ENCODE measurements at places on chromosomes 3 and 15.

DNA sequence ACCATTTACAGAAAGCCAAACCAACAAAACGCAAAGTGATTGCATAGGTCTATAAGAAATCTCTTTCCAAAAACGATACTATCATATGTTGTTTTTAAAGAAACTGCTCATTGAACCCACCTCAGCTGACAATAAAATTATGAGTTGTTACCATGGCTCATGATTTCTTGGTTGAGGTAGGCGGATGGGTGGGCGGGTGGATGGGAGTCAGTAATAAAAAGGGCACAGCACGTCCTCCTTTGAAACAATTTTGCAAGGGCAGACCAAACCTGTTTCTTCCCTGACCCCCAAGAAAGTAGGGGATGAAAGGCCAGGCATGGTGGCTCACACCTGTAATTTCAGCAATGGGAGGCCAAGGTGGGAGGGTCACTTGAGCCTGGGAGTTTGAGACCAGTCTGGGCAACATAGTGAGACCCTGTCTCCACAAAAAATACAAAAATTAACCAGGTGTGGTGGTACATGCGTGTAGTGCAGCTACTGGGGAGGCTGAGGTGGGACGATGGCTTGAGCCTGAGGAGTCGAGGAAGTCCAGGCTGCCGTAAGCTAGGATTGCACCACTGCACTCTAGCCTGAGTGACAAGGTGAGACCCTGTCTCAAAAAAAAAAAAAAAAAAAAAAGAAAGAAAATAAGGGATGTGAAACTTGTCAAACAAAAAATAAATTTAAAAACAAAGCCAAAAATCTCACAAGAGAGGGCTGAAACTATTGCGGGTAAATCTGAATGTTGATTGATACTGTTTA is 2.1 kb downstream of the ABHD10 start:
- no peak for DNase-seq

DNA sequence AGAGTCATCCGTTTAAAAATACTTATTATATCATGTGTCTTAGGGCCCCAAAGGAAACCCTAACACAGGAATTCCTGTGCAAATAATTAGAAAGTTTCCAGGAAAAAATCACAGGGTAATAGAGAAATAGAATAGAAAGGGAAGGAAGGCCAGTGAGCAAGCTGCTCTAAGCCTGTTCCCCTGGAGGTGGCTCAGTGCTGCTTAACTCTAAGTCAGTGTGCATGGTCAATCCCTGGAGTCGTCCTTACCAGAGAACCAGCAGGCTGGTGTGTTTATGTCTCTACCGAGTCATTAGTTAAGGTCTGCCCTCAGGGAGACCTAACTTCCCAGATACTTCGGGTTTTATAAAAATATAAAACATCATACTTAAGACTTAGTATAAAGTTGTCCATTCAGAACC is 21.0 kb upstream of the MCF2L2 start:
- DNase-seq: peak; percentile 35

GRCh38 chr3:122031123-122031468 is 9.0 kb upstream of the ILDR1 start:
- DNase-seq: no peak

- no peak for DNase-seq
Observed at GRCh38 chr3:171323938-171324536, 136.2 kb downstream of the TNIK start.

GRCh38 chr3:197615430-197615829 is 59.7 kb upstream of the BDH1 start:
- DNase-seq: no peak

DNA sequence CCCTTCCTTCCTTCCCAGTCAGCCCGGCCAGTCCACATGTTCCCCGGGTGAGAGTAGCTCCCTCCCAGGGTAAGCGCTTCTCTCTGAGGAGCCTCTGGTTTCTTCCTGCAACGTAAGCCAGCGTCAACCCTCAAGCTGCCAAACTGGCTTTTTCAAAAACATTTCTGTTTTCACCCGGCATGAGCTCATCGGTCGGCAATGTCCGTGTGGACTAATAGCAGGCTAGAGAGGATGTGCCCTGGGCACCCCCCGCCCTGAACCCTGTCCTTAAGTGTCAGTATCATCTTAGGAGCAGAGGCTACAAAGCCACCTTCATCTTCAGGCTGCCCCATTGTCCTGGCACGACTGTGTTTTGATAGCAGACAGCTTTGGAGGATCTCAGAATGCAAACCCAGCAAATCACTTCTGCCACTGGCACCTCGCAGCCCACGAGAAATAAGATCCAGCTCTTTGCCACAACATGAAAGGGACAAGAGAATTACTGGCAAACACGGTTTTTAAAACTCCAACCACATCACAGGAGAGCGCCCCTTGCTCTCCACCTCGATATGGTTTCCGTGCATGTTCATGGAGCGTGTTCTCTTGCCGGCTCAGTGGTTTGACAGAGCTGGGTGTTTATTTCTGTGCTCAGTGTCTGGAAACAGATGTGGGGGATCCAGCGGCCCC is 9.9 kb downstream of the ALDH1A3 start:
- no peak for DNase-seq

- no peak for DNase-seq
Observed at GRCh38 chr3:136955813-136956212, 2.0 kb upstream of the IL20RB start.

DNA sequence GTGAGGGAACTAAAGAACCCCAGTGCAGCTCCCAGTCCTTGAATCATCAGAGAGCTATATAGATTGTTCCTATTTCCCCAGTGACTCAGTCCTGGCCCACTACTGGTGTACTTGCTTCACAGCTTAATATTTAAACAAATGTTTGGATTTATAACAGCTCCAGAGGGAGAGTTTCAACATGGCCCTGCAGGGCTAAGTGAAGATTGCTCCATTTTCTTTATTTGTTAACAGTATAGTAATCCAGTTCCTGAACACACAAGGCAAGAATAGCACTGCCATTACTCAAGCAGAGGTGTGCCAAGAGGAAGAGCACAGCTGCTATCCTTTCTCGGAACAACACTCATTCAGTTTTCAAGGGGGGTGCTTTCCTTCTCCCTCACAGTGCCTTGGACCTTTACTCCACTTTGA is 6.5 kb downstream of the SQOR start:
- peak; percentile 8 for DNase-seq

- DNase-seq: no peak
Observed at GRCh38 chr3:131702146-131702545, 199.4 kb upstream of the MRPL3 start.

DNA sequence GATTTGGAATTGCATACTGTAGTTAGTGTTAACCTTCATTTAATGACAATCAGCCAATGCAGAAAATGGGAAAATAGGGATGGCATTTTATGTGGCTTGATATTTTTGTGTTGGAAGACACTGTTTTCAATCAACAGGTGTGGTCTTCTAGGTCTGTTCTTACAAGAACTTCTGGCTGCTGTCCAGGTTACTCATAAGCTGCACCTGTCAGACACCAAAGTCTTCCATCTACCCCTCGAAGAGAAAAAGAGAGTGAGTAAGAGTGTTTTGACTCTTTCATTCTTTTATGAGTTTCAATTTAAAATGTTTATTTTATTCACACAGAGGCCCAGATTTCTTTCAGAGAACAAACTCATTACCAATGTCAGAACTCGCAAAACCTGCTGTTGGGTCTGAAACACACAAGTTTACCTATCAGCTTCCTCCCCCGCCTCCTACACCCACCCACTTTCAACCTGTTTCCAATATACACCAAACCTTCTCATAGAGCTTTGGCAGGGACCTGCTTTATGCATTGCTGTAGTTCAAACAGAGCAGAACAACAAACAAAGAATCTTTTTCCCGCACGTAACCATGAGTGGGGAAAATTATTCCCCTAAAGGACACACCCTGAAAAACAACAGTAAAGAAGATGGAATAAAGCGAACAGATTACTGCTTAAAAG is 767.7 kb upstream of the ALCAM start:
- DNase-seq: no peak

GRCh38 chr3:115836944-115837343 is 213.6 kb downstream of the GAP43 start:
- DNase-seq: peak; percentile 41

DNA sequence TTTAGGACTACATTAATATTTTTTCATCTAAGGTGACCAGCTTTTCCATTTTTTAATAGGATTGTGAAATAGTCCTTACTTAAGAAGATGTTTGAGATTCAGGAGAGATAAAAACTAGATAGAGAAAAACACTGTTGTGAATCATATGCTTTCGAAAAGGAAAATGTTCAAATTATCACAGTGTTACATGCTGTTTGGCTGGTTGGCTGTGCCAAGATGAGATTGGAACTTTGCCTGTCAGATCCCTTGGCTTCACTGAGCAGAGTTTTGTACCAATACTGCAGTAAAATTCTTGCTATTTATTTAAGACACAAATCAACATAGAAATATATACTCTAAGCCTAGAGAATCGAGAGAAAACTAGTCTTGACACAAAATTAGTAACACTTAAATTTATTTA is 117.2 kb downstream of the OXSM start:
- no peak for DNase-seq

- peak; percentile 88 for DNase-seq
Observed at GRCh38 chr3:111311709-111312235, 230.2 kb upstream of the CD96 start.

DNA sequence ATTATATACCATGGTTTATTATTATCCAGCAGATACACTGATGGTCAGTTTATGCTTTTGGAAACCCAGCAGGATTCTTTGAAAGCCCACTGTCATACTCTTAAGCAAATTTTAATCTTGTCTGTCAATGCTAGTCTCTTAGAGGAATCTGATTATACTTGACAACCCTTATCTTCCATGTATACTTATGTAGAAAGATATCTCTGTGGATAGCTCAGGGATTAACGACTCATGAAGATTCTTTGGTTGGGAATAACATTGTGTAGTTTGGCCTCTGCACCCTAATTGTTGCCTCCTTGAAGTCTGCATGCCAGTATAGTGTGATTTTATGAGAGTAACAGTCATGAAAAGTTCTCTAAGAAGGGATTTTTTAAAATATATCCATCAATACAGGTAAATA is 33.0 kb downstream of the FILIP1L start:
- no peak for DNase-seq

DNA sequence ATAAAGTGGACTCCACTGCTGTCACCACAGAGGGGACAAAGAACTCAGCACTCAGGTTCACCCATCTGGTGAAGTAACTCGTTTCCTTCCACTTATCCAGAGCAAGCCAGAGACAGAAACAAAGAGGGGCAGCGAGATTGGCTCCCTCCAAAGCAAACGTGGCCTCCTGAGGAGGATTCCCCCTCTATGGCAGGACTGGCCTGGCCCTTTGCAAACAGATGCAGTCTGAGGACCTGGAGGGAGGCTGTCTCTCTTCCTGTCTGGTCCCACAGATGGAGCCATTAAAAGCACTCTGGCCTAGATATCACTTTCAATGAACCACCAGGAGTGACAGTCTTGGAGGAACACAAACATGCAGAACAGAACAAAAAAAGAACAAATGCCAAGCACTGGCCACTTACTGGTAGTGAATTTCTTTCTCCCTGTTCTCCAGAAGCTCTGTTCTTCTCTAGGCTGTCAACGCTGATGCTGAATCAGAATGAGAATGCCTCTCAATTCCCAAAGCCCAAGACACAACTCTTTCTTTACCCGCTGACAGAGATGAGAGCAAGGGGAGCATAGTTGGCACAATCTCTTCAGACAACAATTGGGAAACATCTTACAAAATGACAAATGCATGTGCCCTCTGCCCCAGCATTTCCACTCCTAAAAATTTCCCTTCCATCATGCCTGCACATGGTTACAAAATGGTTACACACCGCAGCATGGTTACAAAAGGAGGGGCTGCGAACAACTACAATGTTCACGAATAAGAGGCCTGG is 14.3 kb downstream of the KLHL25 start:
- no peak for DNase-seq

GRCh38 chr15:88513195-88513594 is 33.3 kb downstream of the DET1 start:
- DNase-seq: no peak

Data from Kasumi-1 (cell line).